Ascending aorta (tissue), 2 donors: ENCODE measurements at places on chromosomes 12 and 14.
A peak's percentile ranks its signal among the peaks of the same experiment; 100 is the strongest.

DNA sequence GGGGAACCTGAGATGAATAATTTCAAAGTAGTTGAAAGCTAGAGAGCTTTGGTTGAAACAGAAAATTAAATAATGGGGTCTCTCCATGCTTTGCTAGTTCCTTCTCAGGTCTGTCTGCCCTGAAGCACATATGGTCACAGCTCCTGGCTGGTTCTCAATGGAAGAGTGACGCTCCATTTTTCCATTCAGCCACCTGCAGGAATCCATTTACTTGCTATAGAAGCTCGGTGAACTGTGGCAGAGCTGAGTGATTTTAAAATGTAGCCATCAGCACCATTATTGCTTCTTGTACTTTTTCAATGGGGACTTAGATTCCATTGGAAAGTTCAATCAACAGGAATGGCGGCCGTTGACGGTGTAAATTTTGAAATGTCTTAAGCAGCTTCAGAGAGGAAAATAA is 525.2 kb downstream of the GLT1D1 start:
- no peaks in the 10 kb centered on the region for H3K36me3 ChIP-seq
- DNase-seq = no peak
- H3K27me3 ChIP-seq = no peaks in the 10 kb centered on the region

DNA sequence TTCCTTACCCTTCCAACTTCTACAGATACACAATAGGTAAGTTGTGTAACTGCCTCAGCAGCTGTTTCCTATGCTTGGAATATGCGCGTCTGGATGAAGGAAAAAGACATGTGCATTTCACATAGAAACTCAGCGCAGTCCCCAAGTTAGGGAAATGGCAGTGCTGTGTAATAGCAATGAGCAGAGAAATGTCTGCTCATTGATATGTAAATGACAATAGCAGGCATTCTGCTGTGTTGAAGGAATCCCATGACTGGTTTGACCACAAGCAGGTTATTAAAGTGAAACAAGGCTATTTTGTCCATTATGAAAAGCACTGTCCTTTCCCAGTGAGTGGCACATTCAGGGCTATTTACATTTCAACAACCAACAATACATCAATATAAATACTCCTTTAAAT is 106.6 kb downstream of the BTG1 start:
- no peak overlapping the region for H3K4me3 ChIP-seq
- no peak overlapping the region for H3K27ac ChIP-seq
- H3K27me3 ChIP-seq = no peaks in the 10 kb centered on the region
- H3K36me3 ChIP-seq = no peaks in the 10 kb centered on the region
- DNase-seq = no peak
- H3K4me1 ChIP-seq = peaks cover 11% of the 10 kb centered on the region

DNA sequence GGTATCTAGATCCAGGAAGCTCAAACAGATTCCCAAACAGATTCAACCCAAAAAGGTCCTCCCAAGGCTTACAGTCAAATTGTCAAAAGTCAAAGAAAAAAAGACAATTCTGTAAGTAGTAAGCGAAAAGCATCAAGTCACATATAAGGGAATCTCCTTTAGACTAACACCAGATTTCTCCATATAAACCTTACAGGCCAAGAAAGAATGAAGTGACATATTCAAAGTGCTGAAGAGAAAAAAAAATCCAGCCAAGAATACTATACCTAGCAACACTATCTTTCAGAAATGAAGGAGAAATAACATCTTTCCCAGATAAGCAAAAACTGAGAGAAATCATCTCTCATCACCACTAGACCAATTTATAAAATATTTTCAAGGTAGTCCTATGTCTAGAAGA is 79.6 kb upstream of the LGR5 start:
- no peak for DNase-seq
- H3K27ac ChIP-seq = no peak overlapping the region
- no peaks in the 10 kb centered on the region for H3K36me3 ChIP-seq
- H3K27me3 ChIP-seq = no peaks in the 10 kb centered on the region
- no peaks in the 10 kb centered on the region for H3K4me1 ChIP-seq

GRCh38 chr12:18861287-18861858 is 123.5 kb downstream of the CAPZA3 start:
- H3K4me3 ChIP-seq = no peak overlapping the region
- H3K27ac ChIP-seq = no peak overlapping the region
- H3K36me3 ChIP-seq = no peaks in the 10 kb centered on the region
- H3K4me1 ChIP-seq = no peaks in the 10 kb centered on the region

GRCh38 chr12:93704122-93704521 is 26.9 kb downstream of the CRADD start:
- no peaks in the 10 kb centered on the region for H3K27me3 ChIP-seq
- H3K27ac ChIP-seq = peak overlapping the region; percentile 31
- no peak for DNase-seq
- peaks cover 50% of the 10 kb centered on the region for H3K4me1 ChIP-seq
- no peaks in the 10 kb centered on the region for H3K36me3 ChIP-seq

GRCh38 chr12:42933461-42934081 is 344.0 kb upstream of the PRICKLE1 start:
- DNase-seq = no peak
- no peak overlapping the region for H3K27ac ChIP-seq
- no peaks in the 10 kb centered on the region for H3K4me1 ChIP-seq
- no peaks in the 10 kb centered on the region for H3K27me3 ChIP-seq

GRCh38 chr14:86865934-86866333 is 1127.0 kb downstream of the GALC start:
- H3K27ac ChIP-seq = no peak overlapping the region
- no peaks in the 10 kb centered on the region for H3K4me1 ChIP-seq
- H3K27me3 ChIP-seq = no peaks in the 10 kb centered on the region
- no peak overlapping the region for H3K4me3 ChIP-seq
- no peaks in the 10 kb centered on the region for H3K36me3 ChIP-seq

DNA sequence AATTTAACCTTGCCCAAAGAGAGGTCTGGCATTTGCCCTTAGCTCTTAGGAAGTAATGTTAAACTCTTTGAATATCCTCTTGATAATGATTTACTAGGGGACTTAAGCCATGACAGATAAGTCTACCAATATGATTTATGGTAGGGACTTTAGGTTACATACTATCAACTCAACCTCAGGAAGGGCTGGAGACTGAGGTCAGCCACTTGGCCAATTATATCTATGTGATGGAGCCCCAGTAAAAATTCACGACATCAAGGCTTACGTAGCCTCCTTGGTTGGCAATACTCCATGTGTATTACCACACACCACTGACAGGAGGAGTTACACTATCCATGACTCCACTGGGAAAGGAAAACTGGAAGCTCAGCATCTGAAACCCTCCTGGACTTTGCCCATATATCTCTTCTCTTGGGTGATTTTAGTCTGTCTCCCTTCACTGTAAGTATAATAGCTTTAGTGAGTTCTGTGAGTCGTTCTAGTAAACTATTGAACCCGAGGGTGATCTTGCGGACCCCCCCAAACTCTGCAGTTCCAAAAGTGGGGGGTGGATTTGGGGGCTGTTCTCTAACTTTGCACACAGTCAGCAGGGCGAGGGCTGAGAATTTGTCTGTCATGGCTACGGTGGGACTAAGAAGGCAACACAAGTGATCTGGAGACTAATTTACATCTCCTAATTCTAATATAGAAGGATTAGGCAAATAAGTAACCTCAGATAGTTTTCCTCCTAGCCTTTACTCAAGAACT is 62.3 kb downstream of the R3HDM2 start:
- no peak overlapping the region for H3K4me3 ChIP-seq
- no peaks in the 10 kb centered on the region for H3K36me3 ChIP-seq
- no peaks in the 10 kb centered on the region for H3K27me3 ChIP-seq
- no peak for DNase-seq
- no peak overlapping the region for H3K27ac ChIP-seq

DNA sequence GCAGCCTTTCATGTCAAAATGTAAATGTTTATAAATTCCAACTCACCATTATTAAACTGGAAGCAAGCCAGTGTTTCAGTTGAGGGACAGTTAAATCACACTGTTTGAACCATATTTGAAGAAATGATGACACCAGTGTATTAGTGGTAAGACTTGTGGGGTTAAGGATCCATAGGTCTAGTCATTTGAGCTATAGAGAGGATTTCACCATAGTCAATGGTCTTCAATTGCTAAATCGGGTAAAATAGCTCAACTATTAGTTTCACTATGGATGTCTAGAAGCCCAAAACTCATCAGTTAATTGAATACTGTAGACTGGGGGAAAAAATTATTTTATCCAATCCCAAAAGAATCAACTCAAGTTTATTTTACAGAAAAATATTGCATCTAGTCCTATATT is 659.1 kb downstream of the NRXN3 start:
- no peak overlapping the region for H3K4me3 ChIP-seq
- DNase-seq = no peak
- H3K4me1 ChIP-seq = no peaks in the 10 kb centered on the region
- H3K27ac ChIP-seq = no peak overlapping the region

DNA sequence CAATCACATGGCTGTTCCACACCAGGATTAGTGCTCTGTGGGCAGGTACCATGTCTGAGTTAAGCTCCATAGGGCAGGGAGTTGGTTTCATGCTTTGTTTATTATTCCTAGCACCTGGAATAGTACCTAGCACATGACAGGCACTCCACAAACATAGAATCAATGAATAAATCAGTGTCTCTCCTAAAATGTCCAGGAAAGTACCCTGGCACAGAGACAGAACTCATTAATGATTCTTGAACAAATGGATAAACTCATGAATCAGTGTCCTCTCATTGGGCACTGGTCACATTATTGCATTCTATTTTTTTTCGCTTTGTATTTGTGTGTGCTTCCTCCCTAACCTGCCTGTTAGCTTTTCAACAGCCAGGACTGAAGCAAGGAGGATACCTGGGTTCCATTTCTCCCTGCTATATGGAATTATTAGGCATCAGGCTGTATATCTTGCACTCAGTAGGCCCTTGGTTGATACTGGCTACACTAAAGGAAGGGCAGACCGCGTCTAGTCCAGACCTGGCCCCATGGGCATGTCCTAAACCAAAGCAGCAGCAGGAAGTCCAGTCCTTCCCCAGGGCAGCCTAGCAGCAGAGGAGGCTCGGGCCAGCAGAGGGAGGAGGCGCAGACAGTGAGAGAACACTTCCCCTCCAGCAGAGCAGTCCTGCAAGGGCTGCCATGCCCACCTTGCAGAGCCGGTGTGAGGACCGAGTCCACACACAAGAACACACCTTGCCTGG is 18.4 kb downstream of the HDAC7 start:
- H3K4me1 ChIP-seq = peaks cover 77% of the 10 kb centered on the region
- peak overlapping the region; percentile 33 for H3K4me3 ChIP-seq
- peaks cover 28% of the 10 kb centered on the region for H3K36me3 ChIP-seq
- H3K27me3 ChIP-seq = no peaks in the 10 kb centered on the region
- no peak for DNase-seq

- no peak overlapping the region for H3K4me3 ChIP-seq
- no peaks in the 10 kb centered on the region for H3K27me3 ChIP-seq
- no peaks in the 10 kb centered on the region for H3K36me3 ChIP-seq
- no peaks in the 10 kb centered on the region for H3K4me1 ChIP-seq
- no peak for DNase-seq
Observed at GRCh38 chr12:30111719-30112118, 328.0 kb upstream of the TMTC1 start.

DNA sequence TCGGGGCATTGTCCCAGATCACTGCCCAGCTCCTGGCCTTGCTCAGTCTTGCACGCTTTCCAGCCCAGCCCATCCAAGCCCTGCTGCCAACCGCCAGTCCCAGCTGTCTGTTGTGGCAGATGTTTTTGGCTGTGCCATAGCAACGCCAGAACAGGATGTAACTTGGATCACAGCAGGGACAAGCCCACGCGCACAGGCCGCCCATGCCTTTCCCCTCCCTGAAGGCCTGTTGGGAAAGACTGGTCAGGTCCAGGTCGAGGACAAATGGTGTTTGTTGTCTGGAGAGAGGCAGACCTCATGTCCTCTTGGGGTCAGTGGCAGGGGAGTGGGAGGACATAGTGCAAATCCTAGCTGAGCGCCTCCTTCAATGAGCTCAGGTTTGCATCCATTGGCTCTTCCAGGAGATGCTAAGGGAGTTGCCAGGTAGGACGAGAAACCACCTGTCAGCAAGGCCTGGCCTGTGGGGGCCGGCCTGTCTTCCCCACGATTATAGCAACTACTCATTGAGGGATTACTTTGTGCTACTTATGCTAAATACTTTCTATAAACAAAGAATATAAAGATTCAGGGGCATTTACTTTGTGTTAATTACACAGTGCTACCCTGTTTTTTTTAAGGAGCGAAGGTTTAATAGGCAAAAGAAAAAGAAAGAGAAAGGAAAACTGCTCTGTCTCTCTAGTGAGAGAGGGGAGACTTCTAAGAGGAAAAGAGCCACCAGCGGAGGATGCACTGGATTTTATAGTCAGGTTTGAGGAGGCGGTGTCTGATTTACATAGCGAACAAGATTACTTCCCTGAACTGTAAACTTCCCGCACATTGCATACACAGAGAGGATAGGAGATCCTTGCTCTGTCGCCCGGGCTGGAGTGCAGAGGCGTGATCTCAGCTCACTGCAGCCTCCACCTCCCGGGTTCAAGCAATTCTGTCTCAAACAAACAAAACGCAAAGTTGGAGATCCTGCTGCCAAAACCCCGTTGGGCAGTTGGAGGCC is 42.8 kb upstream of the CORO1C start:
- no peak overlapping the region for H3K4me3 ChIP-seq
- H3K27me3 ChIP-seq = no peaks in the 10 kb centered on the region
- no peaks in the 10 kb centered on the region for H3K4me1 ChIP-seq
- peak overlapping the region; percentile 63 for H3K27ac ChIP-seq
- no peaks in the 10 kb centered on the region for H3K36me3 ChIP-seq
- peak; percentile 91 for DNase-seq

DNA sequence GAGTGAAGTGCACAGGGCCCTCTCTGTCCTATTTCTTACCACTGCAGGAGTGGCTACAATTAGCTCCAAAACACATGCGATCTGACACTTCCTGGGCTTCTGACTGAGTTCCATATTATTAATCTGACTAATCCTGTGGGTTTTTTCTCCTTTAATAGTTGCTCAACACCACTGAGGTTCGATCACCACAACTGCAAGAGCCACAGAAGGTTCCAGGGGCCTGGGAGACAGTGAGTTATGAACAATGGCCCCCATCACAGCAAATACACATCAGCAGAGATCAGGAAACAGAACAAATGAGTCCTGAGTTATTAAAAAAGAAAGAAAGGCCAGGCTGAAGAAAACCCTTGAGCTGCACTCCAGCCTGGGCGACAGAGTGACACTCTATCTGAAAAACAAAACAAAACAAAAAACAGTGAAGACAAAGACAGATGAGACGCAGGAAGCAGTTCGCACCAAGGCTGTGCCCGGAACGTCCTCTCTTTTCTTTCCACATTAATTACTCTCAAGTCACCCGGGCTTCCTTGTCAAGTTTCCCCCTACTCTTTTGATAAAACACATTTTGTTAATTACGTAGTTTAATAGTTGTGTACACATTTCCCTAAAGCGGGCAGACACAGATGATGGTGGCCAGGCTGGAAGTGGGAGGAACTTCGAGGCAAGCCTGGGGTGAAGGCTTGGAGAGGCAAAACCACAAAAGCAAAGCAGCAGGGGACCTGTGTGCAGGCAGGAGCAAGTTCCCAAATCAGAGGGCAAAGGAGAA is 42.7 kb downstream of the CDC42BPB start:
- H3K36me3 ChIP-seq = peaks cover 16% of the 10 kb centered on the region
- H3K27ac ChIP-seq = no peak overlapping the region
- no peaks in the 10 kb centered on the region for H3K27me3 ChIP-seq
- no peaks in the 10 kb centered on the region for H3K4me1 ChIP-seq
- DNase-seq = peak; percentile 45

- H3K27ac ChIP-seq = no peak overlapping the region
- H3K4me1 ChIP-seq = no peaks in the 10 kb centered on the region
- H3K27me3 ChIP-seq = peaks cover 13% of the 10 kb centered on the region
- no peaks in the 10 kb centered on the region for H3K36me3 ChIP-seq
- no peak overlapping the region for H3K4me3 ChIP-seq
Observed at GRCh38 chr12:3489057-3489456, 1.9 kb upstream of the PRMT8 start.

GRCh38 chr14:104693482-104694431 is 4.3 kb downstream of the INF2 start:
- peaks cover 10% of the 10 kb centered on the region for H3K36me3 ChIP-seq
- H3K4me3 ChIP-seq = no peak overlapping the region
- DNase-seq = no peak
- H3K4me1 ChIP-seq = peaks cover 66% of the 10 kb centered on the region
- H3K27ac ChIP-seq = peak overlapping the region; percentile 55
